Activated naive CD4-positive, alpha-beta T cell treated with anti-CD3 and anti-CD28 coated beads, Interleukin-2, amount 50 U/mL, for 16 hours (primary cell): ENCODE measurements at places on chromosomes 11 and 22.

DNA sequence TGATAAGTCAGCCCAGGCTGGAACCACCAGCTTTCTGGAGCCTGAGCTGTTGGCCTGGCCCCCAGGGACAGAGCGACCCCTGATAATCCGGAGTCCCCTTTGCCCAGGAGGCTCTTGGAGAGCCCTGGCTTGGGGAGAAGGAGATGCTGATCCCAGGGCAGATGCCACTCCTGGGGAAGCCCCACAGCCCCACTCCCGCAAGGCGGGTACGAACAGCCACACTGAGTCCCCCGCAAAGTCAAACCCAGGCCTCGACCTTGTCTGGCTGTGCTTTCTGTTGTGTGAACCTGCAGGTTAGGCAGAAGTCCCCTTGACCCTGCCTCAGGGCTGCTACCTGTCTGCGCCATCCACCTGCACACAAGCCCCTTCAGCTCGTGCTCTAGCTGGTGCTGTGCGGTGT, 108.0 kb downstream of the KCNQ1OT1 start:
- DNase-seq, result no peak

DNA sequence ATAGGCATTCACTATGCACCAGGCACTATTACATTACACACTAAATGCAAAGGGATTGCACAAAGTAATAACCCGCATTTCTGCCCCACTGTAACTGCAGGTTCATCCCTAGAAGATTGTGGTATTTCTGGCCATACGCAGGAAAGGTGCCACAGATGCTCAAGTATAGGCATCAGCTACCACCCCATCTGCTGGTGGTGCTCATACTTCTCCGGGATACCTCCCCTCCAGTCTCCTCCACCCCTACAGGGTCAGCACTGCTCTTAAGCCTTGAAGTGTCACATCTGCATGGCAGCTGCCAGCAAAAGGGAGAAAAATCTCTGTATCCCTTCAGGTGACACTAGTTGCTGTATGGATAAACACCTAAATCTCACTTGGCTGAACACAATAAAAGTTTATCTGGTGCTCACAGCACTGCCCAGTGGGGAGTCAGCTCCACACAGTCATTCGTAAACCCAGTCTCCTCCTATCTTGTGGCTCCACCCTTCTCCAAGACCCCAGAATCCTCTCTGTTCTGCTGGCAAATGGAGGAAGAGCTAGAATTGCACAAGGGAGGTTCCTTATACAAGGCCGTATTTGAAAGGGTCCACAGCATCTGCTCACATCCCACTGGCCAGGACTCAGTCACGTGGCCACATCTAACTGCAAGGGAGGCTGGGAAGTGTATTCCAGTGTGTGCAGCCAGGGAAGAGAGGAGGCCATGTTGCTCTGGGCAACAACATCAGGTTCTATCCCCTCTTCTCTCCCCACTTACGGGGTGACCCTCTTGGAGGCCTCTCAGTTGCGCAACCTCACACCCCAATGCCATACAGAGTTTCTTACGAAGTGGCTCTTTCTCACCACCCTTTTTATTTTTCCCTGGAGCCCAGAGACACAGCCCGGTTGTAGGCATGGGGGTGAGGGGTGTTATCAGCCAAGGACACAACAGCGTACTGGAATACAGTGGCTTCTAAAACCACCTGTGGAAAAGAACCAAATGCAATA, 114.7 kb downstream of the BUD13 start:
- no peak for DNase-seq

DNA sequence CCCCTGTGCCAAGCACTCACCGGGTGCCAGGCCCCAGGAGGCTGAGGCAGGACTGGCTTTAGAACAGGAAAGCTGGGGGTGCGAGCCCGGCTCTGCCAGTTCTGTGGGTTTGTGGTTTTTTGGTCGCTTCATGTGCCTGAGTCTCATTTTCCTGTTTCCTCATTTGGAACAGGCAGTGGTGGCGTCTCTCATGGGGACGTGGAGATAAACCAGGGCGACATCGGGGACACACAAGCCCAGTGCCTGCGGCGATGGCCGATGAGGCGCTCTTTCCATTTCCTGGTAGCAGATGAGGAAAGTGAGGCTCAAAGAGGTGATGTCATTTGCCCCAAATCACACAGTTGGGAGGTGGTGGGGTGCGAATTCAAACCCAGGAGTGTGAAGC, 20.8 kb upstream of the CHKA start:
- peak; percentile 36 for DNase-seq

DNA sequence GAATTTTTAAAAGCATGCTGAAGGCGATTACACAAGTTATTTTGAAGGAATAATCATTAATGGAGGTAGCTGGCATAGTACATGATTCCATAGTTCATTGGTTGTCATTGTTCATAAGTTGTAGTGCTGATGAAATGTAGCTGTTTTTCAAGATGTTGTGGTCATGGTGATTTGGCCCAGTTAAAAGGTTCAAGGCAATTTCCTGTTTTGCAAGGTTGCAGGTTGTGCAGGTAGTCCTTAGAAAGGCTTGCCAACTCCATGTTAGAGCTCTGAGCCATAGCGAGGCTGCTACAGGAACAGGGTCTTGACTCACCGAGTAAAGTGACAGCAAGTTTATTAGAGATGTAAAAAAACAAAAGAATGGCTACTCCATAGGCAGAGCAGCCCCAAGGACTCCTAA, 95.8 kb upstream of the CHORDC1 start:
- no peak for DNase-seq

- no peak for DNase-seq
These were observed 9.4 kb downstream of the SIDT2 start for GRCh38 chr11:117187799-117188481.
